NCI-H1105 treated with DMSO at 0.1 percent for 48 hours (cell line): ENCODE measurements at places on chromosomes 2 and 18.

- DNase-seq, result no peak
Measured at GRCh38 chr2:217612920-217613319, 389.9 kb downstream of the TNS1 start.

GRCh38 chr2:74226648-74227213 is 28.3 kb downstream of the MTHFD2 start:
- no peak for DNase-seq

DNA sequence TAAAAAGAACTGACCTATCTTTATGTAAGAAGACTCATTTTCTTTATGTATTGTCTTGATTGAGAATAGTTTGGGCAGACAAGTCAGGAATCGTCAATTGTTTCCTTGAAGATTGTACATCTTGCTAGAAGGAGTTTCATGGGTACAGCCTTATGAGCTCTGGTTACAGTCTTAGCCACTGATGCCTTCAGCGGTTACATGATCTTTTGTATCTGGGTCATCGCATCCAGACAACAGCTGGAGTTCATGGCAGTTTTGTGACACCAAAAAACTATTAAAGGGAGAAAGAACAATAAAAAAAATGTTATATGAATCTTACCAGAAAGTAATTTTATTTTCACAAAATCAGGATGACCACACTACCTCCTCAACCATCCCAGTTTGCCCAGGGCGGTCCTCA is 520.5 kb upstream of the CDH7 start:
- no peak for DNase-seq

DNA sequence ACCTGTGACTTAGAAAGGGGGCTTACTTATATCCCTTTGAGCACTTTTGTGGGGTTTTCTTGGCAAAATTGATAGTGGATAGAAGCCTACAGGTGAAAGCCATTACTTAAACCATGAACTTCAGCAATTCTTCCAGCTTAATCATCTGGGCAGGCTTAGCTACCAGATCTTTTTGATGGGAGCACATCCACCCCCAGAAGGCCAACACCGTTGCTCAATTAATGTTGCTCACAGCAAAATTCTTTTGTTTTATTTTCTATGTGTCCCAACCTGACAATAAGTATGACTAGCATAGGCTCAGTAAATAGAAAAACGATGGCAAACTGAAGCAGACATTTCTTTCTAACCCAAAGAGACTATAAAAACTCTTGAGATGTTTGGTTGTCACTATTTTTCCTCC is 269.4 kb upstream of the TCF4 start:
- no peak for DNase-seq

DNA sequence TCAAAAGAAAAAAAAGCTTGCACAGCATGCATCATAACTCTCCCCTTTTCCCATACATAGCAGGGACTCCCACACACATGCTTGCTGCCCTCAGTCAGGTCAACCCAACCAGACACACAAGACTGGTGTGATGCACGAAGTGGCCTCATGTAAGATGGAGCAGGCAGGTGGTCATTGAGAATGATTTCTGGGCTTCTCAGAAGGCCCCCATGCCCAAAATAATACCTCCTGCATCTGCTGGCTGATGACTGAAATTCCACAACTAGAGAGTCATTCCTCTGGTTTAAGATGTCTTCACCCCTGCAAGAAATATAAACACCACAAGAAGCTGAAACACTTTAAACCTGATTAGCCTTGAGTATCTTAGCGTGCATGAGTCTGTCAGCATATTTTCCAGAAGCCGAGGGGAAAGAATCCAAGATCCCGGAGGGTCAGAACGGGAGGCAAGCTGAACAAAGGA is 131.1 kb downstream of the AFF3 start:
- DNase-seq, result no peak

GRCh38 chr2:151043484-151043883 is 218.2 kb downstream of the RBM43 start:
- DNase-seq, result no peak

DNA sequence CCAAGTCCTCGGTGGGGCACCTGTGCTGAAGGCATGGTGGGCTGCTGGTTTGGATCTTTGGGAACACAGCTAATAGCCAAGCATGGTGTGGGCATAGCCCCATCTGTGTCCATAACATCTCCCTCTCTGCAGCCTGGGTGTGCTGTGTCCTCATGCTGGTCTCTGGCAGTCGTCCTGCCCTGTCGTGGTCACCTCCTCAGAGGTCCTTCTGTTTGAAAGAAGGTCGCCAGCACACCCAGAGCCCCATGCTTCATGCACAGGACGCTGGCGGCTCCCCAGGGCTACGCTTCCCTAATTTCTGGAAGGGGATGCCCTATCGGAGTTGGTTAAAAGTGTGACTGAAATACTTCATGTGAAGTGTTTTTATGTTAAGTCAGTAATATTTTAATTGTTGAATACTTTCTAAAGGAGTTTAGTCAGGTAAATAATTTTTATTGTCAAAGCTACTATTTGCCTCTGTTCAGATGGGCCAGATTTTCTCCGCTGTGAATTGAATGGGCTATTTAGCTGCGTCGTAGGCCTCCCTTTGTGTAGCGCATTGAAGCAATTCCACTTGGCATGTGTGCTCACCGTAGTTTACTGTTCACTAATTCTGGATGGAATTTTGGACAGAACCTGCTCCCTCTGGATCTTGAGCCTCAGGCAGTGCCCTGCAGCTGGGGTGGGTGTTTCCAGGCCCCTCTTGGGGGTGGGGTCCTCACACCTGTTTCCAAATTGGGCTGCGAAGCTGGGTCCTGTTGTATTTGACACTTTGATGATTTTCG is 81.9 kb downstream of the WDSUB1 start:
- DNase-seq, result no peak

GRCh38 chr2:17747684-17748452 is 5.7 kb downstream of the SMC6 start:
- DNase-seq, result no peak

GRCh38 chr2:70835643-70836042 is at the start of gene CD207:
Gene CD207 (minus strand): TSS chr2:70835816. CDS start chr2:70835776, 40 bp downstream.
- no peak for DNase-seq

DNA sequence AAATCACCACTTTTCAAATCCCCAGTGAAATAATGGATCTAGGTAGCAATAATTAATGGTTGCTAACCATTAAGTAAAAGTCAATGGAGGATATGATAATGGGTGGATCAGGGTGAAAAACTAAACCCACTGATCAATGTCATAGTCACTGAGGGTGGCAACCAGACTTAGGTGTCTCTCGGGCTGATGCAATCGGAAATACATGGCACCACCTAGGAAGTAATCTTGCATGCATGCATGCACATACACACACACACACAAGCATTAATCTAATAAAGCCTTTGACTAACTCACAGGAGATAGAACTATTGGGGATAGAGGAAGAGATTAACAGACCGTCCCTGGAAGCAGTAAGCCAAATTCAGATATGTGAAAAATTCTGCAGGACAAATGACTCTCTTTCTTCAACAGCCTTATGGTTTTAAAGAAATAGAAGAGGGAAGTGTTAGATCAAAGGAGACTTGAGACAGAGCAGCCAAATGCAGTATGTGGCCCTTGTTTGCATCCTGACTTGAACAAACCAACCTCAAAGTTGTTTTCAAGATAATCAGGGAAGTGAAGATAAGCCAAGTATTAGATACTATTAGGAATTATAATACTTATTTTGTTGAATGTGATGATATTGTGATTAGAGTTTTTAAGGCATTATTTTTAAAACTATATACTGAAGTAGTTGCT is 186.0 kb upstream of the RMP24 start:
- DNase-seq, result no peak

DNA sequence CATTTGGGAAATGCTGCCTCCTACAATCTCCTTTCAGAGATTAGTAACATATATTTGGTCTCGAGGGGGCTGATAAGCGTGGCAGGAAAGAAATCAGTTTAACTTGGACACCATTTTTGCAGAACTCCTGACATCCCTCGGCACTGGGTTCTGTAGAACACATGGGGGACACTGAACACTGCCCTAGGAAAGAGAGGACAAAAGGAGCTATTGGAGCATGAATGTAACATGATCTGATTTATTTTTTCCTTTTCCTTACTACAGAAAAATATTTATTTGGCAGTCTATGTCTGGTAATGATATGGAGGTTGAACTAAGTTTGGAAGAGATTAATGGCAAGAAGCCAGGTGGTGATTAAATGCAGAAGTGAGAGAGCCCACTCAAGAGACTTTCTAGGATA is 153.8 kb downstream of the AFF3 start:
- peak; percentile 53 for DNase-seq

- no peak for DNase-seq
Measured at GRCh38 chr2:221943076-221943810, 355.6 kb downstream of the PAX3 start.

DNA sequence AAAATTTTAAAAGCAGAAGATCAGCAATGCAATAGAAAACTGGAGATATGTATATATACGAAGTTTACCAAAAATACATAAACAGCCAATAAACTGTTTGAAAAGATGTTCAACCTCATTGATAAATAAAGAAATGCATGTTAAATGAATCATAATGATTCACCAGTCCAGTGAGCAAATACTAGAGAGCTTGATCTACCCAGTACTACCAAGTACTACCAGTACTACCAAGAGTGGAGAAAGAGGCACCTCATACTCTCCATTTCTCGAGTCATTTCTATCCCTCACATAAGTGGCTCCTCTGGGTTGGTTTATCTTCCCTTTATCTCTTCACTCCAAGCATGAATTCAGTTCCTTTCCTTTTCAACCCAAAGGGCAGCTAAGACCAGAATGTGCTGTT is 138.9 kb downstream of the MREG start:
- DNase-seq, result no peak

DNA sequence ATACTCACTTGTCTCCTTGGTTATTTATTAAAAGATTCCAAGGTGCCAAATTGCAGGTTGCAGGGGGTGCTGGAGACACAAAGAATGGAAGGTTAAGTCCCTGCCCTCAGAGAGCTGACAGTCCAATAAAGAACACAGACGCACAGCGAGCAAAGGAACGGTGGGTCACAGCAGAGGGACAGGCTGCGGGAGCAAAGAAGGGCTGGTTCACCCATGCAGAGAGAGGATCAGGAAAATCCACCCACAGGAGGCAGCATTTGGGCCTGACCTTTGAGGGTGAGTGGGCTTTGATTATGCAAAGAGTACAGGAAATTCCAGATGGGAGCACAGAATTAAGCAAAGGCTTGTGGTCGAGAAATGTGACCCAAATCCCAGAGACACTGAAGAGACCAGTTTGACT is 45.0 kb downstream of the ZBTB7C start:
- no peak for DNase-seq

- no peak for DNase-seq
Measured at GRCh38 chr2:173544641-173545363, 190.1 kb downstream of the CDCA7 start.

GRCh38 chr2:187424146-187424545 is 23.9 kb downstream of the CALCRL start:
- DNase-seq, result no peak

GRCh38 chr18:58117786-58118403 is 73.9 kb downstream of the NEDD4L start:
- DNase-seq, result no peak

DNA sequence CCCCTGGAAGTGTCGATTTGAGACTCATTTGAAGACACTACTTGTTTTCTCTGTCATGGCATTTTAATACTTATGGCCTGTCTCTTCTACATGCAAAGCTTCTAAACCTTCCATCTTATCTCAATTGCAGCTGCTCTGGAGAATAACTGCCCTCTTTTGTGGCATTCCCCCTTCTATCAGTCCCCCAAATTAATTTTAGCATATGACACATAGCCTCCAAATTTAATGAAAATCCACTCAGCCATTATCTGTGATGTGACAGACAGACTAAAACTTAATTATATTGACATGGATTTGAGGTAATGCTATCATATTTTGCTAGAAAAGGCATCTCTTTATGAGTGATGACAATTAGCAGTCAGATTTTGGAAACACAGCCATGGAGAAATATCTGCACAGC is 71.2 kb downstream of the LRRTM1 start:
- DNase-seq, result no peak

- no peak for DNase-seq
Measured at GRCh38 chr2:197878792-197879191, 74.4 kb downstream of the PLCL1 start.

GRCh38 chr2:188647430-188648070 is 326.6 kb upstream of the COL3A1 start:
- no peak for DNase-seq

- no peak for DNase-seq
Measured at GRCh38 chr2:85545780-85546240, 6.8 kb downstream of the MAT2A start.

- DNase-seq, result no peak
Measured at GRCh38 chr2:127194447-127194846, 25.7 kb downstream of the CYP27C1 start.

DNA sequence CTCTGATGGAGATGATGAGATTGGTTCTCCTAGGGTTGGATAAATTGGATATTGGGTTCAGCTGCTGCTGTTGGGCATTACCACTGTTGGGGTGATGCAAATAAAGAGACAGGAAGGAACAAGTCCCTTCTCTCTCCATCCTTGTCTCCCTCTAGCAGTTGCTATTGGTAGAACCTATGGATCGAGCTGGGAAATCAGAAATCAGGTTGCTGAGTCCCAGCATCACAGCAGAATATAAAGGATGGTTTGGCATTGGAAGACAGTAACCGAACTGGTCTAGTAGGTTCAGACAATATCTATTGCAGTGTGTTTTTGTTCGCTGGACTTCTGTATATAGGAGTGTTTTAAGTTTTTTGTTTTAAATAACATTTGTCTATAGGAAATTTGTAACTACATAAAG is 8.1 kb downstream of the WDR43 start:
- DNase-seq, result no peak
